ENCODE measurements at places on chromosomes 2 and 18. TPM values are rescaled to one million over a fixed set of nuclear protein-coding genes. Genes with fewer than 3 reads are reported as not detected.
A peak's percentile ranks its signal among the peaks of the same experiment; 100 is the strongest.

Gene SIX3
- not detected for total RNA-seq

Gene NCOA1
- 47.4 TPM for total RNA-seq

Gene CCDC85A
- 16.4 TPM for total RNA-seq

Gene DNAJC5G
- total RNA-seq, result not detected

Gene CRACDL
- 3.3 TPM for total RNA-seq

Gene G6PC2
- total RNA-seq, result not detected

Gene EIF5B
- 42.0 TPM for total RNA-seq

Gene SP5
- total RNA-seq, result 9.3 TPM

Gene PROM2
- total RNA-seq, result 0.62 TPM

Gene FOXD4L1
- total RNA-seq, result not detected

Gene COLEC11
- total RNA-seq, result 2.3 TPM

Gene TMEM163
- total RNA-seq, result 150 TPM

Gene GPR39
- 0.62 TPM for total RNA-seq

Gene SLC1A4
- total RNA-seq, result 41.4 TPM

Gene RAX
- total RNA-seq, result not detected

GRCh38 chr2:109450574-109451273, 163.0 kb downstream of the SEPTIN10 start:
- DNase-seq, result no peak

GRCh38 chr18:63405986-63406385, 16.3 kb downstream of the VPS4B start:
- DNase-seq, result no peak

GRCh38 chr2:170466632-170467031, 248.5 kb upstream of the SP5 start:
- no peak for DNase-seq

DNA sequence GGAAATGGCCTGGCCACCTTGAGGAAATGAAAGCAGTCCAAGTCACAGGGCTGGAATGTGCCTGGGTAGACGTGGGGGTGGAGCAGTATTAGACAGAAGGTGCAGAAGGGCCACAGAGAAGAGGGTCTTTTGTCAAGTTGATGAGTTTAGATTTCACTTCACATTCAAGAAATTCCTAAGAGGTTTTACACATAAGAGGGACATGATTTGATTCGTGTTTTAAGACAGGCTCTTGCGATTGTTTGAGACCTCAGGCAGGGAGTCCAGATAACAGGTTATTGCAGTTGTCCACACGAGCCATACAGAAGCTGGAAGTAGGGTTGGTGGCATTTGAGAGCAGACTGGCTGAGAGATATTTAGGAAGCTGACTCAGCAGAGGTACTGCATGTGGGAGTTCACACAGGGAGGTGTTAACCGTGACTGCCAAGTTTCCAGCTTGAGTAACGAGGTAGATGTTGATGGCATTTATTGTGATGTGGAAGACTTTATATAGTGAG, 64.6 kb downstream of the NEB start:
- DNase-seq, result no peak

GRCh38 chr2:120577721-120578295, 157.9 kb upstream of the GLI2 start:
- no peak for DNase-seq

DNA sequence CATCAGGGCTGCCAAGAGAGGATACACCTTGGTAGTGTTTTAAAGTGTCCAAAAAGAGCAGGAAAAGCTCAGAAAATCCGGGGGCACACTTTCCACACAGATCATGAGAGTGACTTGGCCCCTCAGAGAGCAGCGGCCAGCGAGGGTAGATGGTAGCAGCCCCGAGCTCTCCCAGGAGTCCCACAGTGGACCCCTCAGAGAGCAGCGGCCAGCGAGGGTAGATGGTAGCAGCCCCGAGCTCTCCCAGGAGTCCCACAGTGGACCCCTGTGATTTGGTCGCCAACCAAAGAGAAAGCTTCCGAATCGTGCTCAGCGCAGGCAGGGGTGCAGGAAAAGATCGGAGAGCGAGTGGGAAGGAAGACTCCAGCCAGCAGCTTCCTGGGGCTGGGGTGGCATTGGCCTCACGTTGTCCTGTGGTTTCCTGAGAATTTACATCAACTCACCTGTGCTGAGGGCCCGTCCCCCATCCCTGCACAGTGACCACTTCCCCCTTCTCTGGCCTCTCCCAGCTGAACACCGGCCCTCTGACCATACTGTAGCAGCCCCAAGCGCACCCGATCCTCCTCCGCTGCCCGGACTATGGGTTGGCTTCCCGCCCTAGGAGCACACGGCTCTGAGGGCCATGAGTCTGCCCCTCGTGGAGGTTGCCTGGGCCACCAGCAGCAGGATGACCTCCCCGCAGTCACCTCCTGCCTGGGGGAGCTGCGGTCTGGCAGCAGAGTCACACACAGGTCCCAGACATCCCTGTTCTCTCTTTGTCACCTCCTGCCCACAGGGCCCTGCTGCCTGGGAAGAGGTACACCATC, 33.7 kb downstream of the MTERF4 start:
- DNase-seq, result no peak

GRCh38 chr2:171630089-171630770, 57.0 kb upstream of the DYNC1I2 start:
- no peak for DNase-seq

DNA sequence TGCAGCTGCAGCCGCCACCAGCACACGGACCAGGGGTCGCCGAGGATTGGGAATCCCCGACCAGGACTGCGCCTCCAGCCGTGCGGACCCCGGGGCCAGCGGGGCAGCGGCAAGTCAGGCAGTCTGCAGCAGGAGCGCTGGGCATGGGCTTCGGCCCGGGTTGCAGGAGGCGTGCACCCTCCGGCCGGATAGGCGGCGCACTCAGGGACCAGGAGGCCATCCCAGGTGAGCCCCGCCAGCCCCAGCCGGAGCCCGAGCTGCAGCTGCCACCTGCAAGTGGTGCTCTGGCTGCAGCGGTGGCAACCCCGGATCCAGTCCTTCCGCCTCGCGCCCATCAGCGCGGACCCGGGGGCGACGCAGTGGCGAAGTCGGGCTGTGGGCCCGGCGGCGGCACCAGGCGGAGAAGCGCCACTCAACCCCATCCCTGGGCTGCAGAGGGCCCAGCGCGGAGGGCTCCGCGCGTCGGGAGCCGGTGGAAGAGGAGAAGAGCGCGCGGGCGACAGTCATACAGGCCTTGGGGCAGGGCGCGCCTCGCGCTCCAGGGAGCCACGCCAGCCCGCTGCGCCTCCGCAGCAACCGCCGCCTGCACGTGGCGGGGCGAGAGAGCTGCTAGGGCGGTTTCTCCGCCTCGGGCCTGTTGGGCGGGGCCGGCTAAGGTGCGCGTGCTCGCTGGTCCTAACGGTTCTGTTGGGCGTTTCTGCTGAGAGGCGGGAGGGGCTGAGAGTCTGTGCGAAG, 73.8 kb downstream of the RPIA start:
- peak; percentile 50 for DNase-seq

- no peak for DNase-seq
Measured at GRCh38 chr2:37654932-37655841, 16.3 kb downstream of the CDC42EP3 start.

DNA sequence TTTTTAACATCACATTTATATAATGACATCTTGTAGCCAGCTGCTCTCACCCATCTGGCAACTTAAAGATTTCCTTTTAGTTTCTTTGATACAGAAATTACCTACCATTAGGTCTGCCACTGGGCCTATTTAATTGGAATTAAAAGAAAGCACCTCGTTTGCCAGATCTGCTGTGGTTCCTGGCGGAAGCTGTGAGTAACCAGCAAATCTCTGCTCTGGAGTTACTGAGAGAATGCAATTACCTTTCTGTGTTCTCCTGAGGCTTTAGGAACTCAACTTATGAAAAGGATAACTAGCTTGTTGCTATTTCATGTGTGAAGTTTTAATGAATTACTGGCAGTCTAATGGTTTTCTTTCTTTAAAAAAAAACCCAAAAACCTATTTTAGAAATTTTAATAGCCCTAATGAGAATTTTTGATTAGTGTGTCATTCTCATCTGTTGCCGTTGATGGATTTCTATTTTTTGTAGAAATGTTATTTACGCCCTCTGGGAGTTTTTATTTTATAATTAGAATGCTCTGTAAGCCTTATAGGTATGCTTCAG, 69.7 kb upstream of the LYPD6B start:
- no peak for DNase-seq

GRCh38 chr18:61666876-61667590, 225.8 kb downstream of the RNF152 start:
- DNase-seq, result no peak

DNA sequence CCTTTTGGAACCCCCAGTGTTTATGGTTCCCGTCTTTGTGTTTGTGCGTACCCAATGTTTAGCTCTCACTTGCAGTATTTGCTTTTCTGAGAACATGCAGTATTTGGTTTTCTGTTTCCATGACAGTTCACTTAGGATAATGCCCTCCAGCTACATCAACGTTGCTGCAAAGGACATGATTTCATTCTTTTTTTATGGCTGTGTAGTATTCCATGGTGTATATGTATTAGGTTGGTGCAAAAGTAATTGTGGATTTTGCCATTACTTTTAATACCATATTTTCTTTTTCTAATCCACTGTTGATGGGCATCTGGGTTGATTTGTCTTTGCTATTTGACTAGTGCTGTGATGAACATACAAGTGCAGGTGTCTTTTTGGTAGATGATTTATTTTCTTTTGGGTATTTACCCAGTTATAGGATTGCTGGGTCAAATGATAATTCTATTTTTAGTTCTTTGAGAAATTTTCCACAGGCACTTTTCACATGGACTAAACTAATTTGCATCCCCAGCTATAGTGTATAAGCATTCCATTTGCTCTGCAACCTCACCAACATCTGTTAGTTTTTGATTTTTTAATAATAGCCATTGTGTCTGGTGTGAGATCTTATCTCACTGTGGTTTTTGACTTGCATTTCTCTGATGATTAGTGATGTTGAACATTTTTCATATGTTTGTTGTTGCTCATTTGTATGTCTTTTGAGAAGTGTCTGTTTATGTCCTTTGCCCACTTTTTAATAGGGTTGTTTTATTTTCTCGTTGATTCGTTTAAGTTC, 63.6 kb downstream of the CERS6 start:
- DNase-seq, result no peak

- DNase-seq, result no peak
Measured at GRCh38 chr2:69073928-69074570, 61.1 kb downstream of the ANTXR1 start.

DNA sequence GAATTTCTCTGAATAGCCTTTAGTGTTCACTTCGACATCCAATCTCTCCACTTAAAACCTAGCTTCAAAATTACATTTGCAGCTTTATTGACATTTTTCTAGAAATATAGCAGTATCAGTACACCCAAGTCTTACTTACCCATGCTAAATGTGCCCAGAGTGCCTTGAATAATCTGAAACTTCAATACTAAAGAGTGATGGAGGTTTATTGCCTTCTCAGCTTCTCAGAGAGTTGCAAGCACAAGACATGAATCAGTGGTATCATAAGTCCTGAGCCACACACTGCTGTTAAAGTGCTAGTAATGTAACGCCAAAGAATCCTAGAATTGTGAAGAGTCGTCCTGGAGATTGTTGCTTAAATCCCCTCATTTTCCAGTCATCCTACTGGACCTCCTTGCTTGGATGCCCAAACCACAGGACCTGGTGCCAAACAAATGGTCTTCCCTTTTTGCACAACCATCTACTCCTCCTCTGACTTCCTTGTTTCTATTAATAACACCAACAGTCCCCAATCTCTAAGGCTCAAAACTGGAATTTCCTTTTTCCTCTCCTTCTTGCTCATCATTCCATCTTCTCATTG, 83.2 kb upstream of the SPATS2L start:
- DNase-seq, result no peak

DNA sequence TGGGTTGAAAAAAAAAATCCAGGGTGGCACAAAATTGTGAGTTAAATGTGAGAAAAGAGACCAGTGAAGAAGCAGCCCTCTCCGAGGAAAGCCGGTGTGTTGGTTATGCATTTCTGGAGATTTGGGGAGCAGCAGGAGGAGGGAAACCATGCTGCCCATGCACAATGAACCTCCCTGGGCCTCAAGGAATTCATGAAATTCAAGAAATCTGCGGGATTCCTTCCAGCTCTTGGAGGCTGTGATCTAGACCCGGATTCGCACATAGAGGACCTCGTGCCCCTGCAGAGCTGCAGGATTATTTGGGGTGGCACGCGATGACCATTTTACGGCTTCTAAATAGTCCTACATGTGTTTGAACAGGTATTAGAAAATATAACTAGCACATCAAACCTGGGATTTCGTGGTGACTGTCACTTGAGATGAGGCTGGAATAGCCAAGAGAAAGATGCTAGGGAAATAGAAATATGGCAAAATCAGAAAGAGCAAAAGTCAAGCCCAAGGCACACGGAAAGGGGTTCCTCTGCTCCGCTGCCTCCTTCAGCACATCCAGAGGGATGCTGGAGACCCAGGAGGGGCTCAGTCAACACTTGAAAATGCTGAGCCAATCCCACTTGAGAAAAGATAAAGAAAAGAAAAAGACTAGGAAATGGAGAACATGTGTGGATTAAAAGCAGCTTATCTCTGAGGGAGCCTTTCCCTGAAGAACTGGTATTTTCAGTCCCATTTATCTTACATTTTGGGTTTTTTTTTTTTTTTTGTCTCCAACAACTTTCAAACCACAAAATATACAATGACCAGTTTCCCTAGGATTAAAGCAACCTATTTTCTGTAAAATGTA, 22.0 kb downstream of the KCTD1 start:
- no peak for DNase-seq

DNA sequence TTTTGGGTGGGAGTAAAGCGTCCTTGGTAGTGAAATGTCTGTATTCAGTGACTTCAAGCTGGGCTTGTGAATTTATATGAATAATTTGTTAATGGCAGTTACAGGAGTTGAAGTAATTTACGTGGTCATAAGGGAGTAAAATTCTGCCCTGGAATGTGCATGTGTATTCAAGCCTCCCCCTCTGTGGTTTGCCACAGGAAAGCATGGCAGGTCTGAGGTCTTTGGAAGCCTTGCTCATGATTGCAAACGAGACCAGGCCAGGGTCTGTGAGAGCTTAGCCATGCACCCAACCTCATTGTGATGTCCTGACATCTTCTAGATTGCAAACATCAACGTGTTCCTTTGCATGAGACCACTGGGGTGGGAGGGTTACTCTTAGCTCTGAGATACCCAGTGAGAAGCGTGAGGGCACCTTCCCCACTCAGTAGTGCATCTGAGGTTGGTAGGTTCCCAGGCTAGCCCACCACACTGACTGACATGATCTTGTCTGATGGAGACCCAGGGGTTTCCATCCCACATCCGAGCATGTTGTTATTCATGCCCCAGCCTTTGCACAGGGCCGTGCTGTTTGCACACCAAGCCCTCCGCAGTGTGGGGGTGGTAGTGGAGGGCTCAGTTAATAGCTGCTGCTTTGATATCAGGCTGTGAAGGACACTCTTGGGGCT, 216.5 kb downstream of the KLHL29 start:
- DNase-seq, result no peak

GRCh38 chr2:237297421-237298150, 116.4 kb downstream of the COL6A3 start:
- no peak for DNase-seq

DNA sequence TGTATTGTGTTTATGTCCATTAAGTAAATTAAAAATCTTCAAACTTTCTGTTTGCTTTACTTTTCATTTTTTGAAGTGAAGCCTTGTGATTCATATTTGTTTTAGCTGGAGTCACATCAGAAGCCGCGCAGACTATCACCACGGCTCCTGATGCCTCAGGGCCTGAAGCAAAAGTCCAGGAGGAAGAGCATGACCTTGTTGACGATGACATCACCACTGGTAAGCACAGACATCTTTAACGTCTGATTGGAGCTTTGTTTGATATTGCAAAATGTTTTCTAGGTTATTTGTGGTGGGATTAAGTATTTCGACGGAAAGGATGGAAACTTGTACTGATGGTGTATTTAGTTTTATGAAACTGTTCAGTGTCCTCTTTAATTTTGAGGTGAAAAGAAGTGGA, 164.8 kb downstream of the WDR7 start:
- DNase-seq, result no peak
